ENCODE measurements at places on chromosomes 16 and 17.

- peak; percentile 53 for DNase-seq
Measured at GRCh38 chr17:80774146-80774545, 217.5 kb upstream of the CHMP6 start.

GRCh38 chr16:68126395-68126794 lies 41.2 kb downstream of the NFATC3 start:
- DNase-seq: no peak

- DNase-seq: peak; percentile 38
Measured at GRCh38 chr16:84266451-84266850, 26.6 kb upstream of the KCNG4 start.

- no peak for DNase-seq
Measured at GRCh38 chr17:61897548-61898180, 30.1 kb downstream of the INTS2 start.

DNA sequence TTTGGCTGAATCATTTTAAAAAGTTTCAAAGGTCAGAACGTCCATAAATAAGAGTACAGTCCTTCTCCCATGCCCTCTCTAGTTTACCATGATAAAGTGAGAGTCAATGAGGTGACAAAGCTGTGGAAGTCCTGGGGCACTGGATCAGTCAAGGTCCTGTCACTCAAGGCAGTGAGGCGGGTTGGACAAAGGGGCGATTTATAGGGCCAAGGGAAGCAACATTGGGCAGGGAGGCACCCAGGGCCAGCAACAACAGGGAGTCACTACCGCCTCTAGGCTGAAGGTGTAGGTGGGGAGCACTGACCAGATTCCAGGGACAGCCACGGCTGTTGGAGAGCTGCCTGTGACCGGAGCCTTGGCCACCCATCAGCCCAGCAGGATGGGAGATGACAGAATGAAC lies 28.6 kb upstream of the DYNLL2 start:
- DNase-seq: no peak

DNA sequence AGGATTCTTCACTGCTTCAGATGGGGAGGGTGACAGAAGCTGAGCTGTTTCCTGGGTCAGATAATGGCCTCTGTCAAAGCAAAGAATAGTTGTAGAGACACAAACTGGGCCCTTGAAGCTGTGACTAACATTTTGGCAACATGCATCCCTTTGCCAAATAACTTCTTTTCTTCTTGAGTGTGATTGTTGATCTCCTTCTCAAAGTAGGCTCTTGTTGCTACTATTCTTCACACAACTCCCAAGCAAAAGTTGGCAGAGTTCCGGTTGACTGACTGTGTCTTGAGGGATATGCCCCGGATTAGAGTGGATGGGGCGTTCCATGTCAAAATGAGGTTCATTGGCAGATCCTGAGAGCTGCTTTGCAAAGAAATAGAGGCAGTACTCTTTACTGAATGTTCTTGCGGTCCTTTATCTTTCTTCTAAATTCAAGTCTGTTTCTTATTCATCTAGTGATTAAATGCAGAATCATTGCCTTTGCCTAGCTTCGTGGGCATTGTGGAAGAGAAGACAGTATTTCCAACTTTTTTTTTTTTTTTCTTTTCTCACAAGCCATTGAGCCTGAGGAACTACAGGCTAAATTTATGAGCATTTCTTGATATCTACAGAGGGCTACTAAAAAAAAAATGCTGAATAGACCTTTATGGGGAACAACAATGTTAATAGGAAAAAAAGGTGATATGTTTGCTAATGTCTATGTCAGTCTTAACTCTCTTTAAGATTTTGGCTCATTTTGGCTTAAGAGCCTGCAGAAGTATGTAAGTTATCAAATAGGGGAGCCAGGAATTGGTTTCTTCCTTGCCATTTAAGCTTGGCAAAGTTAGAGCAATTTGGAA lies 5.8 kb downstream of the WIPF2 start:
- DNase-seq: no peak

DNA sequence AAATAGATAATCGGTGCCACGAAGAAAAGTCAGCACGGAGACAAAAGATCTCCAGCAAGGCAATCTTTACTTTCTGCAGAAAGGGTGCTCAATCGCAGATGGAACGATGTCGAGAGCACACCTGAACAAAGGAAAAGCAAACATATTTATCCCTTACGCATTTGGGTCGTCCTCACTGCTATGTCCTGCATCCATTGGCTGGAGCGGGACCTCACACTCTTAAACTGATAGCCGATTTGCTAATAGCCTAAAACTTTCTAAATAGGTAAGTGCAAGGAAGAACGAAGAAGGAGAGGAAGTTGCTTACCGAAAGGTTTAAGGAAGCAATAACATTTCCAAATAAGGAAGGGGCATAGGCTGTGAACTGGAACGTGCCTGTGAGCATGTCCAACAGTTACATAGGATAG lies 1.2 kb upstream of the AKAP10 start:
- DNase-seq: no peak

DNA sequence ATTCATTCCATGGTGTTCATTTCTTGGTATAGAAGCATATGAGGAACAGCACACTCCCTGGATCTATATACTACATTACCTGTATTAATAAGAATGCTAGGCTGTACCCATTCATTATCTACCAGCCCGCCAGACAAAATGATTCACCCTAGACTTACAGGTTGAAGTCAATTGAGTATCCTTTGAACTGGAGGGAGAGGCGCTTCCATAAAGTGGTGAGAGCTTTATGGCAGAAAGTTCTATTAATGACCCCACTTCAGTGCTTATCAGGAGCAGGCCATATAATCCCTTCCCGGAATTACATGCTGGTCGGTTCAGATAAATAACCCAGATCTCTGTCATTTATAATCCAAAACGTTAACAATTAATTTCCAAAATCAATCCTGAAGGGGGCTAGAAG lies 44.5 kb upstream of the TOX3 start:
- no peak for DNase-seq

GRCh38 chr17:45672792-45673191 lies 111.3 kb upstream of the CRHR1 start:
- DNase-seq: no peak

DNA sequence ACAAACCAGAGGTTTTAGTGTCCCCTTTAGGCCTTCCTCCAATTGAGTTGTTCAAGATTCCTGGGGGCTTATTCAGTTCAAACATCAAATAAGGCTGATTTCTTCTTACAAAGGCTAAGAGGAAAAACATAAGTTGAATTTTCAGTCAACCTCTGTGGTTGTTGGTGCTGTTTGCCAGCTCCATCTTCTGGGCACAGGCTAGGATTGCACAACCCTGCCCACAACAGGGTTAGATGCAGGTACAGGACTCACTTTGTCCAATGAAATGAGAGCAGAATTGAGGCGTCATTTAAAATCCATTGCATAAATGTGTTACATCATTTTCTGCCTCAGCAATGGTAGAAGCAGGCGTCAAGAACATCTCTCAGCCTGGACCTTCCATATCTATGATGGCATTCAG lies 173.3 kb downstream of the PMP22 start:
- peak; percentile 27 for DNase-seq

- no peak for DNase-seq
Measured at GRCh38 chr16:53495325-53495724, 7.7 kb downstream of the AKTIP start.

- DNase-seq: no peak
Measured at GRCh38 chr16:51321251-51321650, 170.2 kb upstream of the SALL1 start.

- no peak for DNase-seq
Measured at GRCh38 chr16:27703545-27703944, 153.6 kb downstream of the KATNIP start.

DNA sequence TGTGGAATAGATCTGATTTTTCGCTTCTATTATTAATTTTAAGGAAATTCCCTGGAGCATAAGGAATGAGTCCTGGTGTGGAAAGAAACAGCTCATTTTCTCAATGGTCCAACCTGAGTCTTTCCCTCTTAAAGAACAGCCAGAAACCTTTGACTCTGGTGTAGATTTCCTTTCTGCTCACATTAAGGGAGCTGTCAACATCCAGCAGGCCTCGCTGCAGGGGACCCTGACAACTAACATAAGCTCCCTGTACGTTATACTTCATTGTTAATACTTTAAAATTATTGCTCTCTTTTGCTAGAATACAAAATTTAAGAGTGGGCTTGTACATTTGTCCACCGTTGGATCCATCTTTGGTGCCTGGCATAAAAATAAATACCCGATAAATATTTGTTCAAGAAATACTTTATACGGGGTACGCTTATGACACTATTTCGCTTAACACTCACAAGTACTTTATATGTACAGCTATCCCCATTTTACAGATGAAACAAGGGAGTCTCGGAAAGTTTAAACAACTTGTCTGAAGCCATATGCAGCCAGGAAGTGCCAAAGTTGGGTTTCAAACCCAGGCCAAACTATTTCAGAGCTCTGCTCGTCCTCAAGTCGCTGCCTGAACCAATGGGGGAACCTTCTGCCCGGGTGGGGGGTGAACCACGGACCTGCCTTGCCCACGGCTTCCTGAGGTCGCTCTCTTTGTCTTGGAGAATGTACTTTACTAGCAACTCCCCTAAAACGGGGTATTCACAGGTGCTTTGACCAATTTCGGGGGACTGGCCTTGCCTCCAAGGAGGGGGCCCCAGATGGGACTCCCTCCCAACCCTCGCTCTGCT lies 611 bp downstream of the SMARCE1 start:
- DNase-seq: peak; percentile 77

DNA sequence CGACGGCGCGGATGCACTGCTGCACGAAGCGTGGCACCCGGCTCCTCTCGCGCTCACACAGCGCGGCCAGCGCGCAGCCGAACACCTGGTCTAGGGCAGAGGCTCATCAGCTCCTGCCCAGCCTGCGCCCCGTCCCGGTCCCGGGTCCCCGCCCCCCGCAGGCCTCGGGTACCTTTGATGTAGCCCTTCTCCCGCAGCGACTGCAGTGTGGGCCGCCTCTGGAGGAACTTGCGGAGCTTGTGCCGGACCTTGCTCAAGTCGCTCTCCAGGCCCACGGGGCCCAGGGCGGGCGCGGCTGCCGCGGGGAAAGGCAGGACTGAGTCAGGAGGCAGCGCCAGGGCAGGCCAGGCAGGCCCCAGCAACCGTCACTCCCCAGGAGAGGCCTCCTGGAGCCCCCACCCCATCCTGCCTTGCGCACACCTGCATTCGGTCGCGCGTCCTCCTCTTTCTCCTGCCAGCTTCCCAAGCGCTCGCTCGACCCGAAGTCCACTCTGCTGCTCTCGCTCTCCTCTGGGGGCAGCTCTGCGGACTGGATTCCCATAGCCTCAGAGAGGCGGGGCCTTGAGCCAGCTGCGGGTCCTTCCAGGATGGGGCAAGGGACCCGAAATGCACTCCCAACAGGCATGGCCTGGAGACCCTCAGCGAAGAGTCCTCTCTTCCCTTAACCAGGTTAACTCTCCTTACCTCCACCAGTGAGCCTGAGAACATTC lies 36.0 kb downstream of the ARHGAP27 start:
- DNase-seq: no peak

DNA sequence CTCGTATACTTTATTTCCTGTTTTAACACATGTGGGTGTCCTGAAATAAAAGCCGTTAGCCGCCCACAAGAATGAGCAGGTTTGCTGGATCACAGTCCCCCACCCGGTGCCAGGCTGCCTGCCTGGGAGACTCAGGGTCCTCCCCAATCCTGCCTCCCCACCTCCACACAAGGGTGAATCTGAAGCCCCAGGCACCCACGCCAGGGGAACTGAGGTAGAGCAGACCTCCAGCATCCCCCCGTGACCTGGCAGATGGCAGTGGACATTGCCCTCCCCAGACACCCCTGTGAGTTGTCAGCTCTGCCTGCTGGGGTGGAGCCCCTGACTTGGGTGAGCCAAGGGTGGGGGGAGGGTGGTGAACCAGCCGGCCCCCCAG lies 114.8 kb downstream of the METRNL start:
- no peak for DNase-seq

DNA sequence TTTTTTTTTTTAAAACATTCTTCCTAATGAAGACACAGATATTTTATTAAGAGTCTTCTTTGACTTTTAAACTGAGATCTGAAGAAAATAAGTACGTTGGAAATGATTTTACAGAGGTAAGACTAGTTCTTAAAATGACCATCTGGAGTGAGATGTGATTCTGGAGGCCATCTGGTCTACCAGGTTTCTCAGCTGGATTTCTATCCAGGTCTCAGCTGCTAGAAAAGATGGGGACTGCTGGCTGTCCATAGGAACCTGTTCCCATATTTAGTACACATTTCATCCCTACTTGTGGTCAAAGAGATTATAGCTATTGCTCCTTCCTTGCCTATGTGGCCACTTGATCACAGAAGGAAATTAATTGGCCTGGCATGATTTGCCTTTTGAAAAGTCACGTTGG lies 12.2 kb downstream of the PMFBP1 start:
- peak; percentile 20 for DNase-seq

- DNase-seq: peak; percentile 49
Measured at GRCh38 chr16:49352892-49353291, 20.7 kb upstream of the C16orf78 start.

- DNase-seq: no peak
Measured at GRCh38 chr16:68770671-68771070, 33.6 kb downstream of the CDH1 start.

GRCh38 chr17:81161972-81162371 lies 3.3 kb upstream of the PVALEF start:
- no peak for DNase-seq

DNA sequence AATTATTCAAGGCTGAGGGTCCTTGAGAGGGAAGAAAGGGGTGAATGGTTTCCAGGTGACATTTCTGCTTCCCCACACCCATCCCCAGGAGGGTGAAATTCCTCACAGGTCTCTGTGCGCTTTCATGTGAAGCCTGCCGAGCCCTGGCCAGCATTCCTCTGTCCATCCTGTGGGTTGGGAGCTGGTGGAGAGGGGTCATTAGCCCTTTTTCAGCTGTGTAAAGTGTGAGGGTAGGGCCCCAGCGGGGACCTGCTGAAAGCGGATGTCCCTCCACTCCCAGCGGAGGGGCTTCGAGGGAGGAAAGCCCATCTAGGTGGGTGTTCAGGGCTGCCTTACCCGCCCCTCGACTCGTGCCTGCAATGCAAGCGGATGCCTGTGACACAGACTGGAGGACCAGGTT lies 53.3 kb upstream of the DLX4 start:
- no peak for DNase-seq

DNA sequence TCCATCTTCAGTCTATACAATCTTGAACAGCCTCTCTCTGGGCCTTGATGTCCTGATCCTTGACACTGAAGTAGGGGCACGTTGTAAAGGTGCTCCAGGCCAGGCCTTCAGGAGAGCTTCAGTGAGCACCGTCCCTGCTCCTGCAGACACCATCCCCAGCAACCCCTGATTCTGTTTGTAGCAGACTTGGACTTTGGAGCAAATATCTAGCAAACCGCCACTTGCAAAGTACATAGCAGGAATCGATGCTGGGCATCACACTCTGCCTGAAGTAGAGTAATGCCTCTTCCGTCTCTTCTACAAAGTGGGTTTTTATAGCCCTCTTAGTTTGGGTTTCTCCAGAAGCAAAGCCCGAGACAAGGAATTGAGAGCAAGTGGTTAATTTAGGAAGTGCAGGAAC lies 169.1 kb downstream of the SALL1 start:
- DNase-seq: no peak

GRCh38 chr17:79615926-79616325 lies 5.1 kb upstream of the RBFOX3 start:
- no peak for DNase-seq

DNA sequence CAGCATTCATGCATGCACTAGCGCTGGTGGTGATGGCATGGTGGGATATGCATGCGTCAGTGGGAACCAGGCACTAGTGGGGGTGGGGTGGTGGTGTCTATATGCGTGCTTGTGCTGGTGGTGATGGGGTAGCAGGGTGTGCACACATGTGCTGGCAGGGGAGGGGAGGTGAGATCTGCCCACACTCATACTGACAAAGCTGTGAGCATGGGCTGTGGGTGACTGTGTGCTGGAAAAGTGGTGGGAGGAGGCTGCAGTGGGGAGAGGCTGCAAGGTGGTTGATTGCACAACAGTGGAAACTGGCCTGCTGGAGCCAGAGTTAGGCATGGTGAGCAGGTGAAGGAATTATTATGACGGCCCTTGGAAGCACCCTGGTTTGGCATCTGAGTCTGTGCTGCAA lies 31.3 kb upstream of the TEKT1 start:
- no peak for DNase-seq

All from NCI-H69 (cell line).